ENCODE measurements at places on chromosomes 12 and 14. TPM values are rescaled to one million over a fixed set of nuclear protein-coding genes. Genes with fewer than 3 reads are reported as not detected.

FGF23 gene
- total RNA-seq = not detected

KANSL2 gene
- 36.0 TPM for total RNA-seq

PTPN11 gene
- total RNA-seq = 61.8 TPM

RIPK3 gene
- not detected for total RNA-seq

INHBC gene
- total RNA-seq = not detected

GPRC5D gene
- not detected for total RNA-seq

IL31 gene
- not detected for total RNA-seq

KRT6C gene
- total RNA-seq = not detected

GALNT16 gene
- total RNA-seq = 3.6 TPM

TDP1 gene
- total RNA-seq = 13.3 TPM

HOXC11 gene
- total RNA-seq = 0.51 TPM

FGD6 gene
- 18.7 TPM for total RNA-seq

CDCA3 gene
- total RNA-seq = 83.5 TPM

ZDHHC22 gene
- 0.37 TPM for total RNA-seq

PPM1H gene
- total RNA-seq = 7.0 TPM

PEX5 gene
- 34.3 TPM for total RNA-seq

RASAL1 gene
- 0.28 TPM for total RNA-seq

APOF gene
- total RNA-seq = not detected

CIT gene
- 13.3 TPM for total RNA-seq

SLC2A13 gene
- total RNA-seq = 2.6 TPM

TCL1B gene
- total RNA-seq = not detected

RGS6 gene
- not detected for total RNA-seq

RAB3IP gene
- 14.4 TPM for total RNA-seq

PRH1 gene
- total RNA-seq = 3.2 TPM

DENND5B gene
- 15.0 TPM for total RNA-seq

CACNA1C gene
- 0.03 TPM for total RNA-seq

RHOJ gene
- total RNA-seq = not detected

B4GALNT1 gene
- total RNA-seq = 46.5 TPM

MED6 gene
- total RNA-seq = 55.2 TPM

STAB2 gene
- total RNA-seq = not detected

LMNTD1 gene
- not detected for total RNA-seq

MMP19 gene
- not detected for total RNA-seq

DTX1 gene
- total RNA-seq = 0.32 TPM

STYK1 gene
- total RNA-seq = 0.23 TPM

LRRK2 gene
- 2.1 TPM for total RNA-seq

SLC25A47 gene
- not detected for total RNA-seq

SCNN1A gene
- 3.6 TPM for total RNA-seq

GUCY2C gene
- total RNA-seq = 0.01 TPM

KRT7 gene
- total RNA-seq = 3,814 TPM

DNAH10 gene
- 0.36 TPM for total RNA-seq

NEMP1 gene
- total RNA-seq = 18.6 TPM

PPP2R3C gene
- total RNA-seq = 28.4 TPM

KIF5A gene
- total RNA-seq = 0.24 TPM

EPYC gene
- total RNA-seq = not detected

ADSS1 gene
- 5.8 TPM for total RNA-seq

P2RX7 gene
- not detected for total RNA-seq

TSHR gene
- total RNA-seq = not detected

RASSF8 gene
- 8.5 TPM for total RNA-seq

SDR9C7 gene
- not detected for total RNA-seq

PLD4 gene
- 0.29 TPM for total RNA-seq

PRPH gene
- 1.6 TPM for total RNA-seq

SRSF9 gene
- total RNA-seq = 232 TPM

TMEM119 gene
- total RNA-seq = not detected

Data from A549 treated with CpdA at 1 μM for 4 hours (cell line).